ENCODE measurements at places on chromosomes 3 and 15. TPM values are rescaled to one million over a fixed set of nuclear protein-coding genes. Genes with fewer than 3 reads are reported as not detected.

DNA sequence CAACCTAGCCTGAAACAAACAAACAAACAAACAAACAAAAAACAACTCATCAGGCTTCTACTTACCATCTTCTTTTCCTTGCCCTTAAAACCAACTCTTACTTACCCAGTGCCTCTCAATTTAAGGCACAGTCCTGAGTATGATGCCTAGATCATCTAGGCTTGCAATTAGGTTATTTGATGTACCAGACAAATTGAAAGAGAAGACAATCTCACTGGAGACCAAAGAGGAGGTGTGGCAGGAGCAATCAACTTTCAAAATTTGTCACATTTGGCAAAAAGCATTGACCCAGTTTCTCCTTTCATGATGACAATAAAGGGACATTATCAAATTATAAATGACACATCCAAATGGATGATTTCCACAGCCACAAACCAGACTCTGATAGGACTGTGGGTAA is 36.0 kb downstream of the AAGAB start:
- DNase-seq, result no peak

- peak; percentile 14 for DNase-seq
Observed at GRCh38 chr15:81954158-81954783, 91.5 kb downstream of the MEX3B start.

DNA sequence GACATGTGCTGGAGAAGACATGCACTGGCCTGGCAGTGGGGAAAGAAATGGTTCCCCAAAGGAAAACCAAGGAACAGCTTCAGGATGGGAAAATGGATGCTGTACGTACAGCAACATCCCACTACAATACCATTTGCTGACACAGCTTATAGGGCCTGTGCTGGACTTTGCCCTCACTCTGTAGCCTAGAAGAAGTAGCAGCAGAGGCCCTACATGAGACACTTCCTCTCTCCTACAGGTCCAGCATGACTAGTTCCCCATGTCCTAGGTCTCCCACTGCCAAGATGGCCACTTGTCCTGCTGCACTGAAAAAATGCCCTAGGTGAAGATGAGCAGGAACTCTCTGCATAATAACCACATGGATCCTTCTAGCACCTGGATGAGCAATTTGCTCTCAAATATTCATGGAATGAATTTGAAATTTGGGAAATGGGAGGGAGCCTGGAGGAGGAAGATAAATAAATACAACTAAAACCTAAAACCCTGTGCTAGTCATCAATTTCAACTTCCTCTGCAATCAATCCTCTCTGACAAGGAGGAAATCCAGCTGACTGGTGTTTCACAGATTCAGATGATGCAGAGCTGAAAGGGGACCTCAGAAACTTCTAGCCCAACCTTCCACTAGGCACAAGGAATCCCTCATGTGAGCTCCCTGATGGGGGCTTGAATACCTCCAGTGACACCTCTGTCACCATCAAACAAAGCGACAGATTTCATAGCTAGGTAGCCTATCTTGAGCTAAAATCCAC is 514.3 kb upstream of the PPP2R3A start:
- DNase-seq, result no peak

DNA sequence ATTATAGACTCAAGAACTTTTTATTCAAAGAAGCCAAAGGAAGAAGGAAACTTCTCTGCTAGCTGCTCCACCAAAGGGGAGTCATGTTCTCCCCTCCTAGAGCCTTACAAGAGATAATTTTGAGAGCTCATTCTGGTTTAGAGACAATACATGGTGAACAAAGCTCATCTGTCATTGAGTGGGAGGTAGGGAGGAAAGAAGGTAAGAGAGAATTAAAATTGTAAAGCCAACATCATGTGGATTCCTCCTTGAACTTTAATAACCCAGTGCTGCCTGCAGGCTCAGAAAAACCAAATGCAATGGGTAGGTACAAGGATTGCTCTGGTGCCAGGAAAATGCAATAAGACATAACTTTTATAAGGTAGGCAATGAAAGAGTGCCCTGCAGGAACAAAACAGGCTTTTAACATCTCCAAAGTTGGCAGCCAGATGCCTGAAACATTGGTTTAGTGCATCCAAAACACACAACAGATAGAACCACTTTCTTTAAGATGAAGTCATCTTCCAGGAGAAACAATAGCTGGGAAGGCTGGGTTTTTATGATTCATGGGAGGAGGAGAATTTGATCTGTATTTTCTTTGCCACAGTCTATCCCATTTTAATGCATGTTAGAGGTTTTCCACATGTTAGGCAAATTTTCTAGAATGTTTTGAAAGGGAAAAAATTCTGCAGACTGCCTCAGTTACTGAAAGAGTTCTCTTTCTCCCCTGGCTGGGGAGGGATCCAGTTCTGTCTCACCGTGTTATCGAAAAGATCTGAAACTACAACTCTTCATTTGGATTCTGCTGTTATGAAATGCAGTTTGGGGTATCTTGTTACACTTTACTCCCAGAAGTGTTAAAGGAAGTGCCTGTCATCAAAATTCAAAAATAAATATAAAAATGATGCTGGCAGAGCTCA is 11.3 kb upstream of the ARHGEF3 start:
- no peak for DNase-seq

The CDHR4 gene
- total RNA-seq, result not detected

- DNase-seq, result no peak
Observed at GRCh38 chr3:135009014-135009413, 214.0 kb downstream of the EPHB1 start.

The BMF gene
- 8.4 TPM for total RNA-seq

Data from activated CD4-positive, alpha-beta T cell treated with anti-CD3 and anti-CD28 coated beads, Interleukin-2, amount 10 ng/mL, durations not matched to agents 24 days and 14 days (primary cell).